ENCODE measurements at places on chromosomes 3 and 15.

- no peak for DNase-seq
Measured at GRCh38 chr3:153722157-153722556, 399.0 kb upstream of the ARHGEF26 start.

- DNase-seq: peak; percentile 54
Measured at GRCh38 chr15:92914768-92915221, 14.7 kb downstream of the CHD2 start.

DNA sequence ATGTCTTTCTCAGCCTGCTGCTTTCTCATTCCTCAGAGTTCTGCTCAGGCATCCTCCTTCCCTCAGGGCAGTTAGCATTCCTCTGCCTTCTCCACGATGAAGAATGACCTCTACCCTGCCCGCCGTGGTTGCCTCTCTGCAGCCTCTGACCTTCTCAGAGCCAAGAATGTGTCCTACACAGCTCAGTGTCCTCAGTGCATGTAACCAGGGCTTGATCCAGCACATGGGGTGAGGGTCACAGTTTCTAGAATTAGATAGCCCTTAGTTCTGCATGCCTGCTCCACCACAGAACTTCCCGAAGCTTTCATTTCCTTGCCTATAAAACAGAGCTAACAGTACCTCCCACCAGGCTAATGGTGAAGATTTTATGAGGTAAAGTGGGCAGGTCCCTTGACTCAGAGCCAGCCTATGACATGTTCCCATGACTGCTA lies 182.1 kb downstream of the CLSTN2 start:
- no peak for DNase-seq

DNA sequence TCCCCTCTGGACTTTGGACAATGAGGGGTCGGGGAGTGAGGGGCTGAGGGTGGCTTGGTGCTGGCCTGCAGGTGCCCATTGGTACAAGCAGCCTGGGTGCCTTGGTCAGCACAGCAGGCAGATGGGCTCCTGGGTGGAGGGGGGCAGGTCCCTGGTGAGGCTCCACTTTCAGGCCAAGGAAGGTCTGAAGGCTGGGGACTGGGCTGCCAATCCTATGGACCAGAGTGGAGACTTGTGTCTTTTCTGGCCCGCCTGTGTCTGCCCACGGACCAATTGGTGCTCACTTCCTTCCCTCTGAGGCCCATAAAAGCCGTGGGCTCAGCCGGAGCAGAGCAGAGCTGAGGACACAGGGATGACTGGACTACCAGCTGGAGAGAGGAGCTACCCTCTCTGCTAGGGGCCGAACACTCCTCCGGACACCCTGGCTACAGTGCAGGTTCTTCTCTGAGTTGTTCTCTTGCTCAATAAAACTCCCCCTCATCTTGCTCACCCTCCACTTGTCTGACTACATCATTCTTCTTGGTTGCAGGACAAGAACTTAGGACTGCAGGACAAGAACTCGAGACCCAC lies 31.9 kb upstream of the IREB2 start:
- no peak for DNase-seq

- DNase-seq: peak; percentile 54
Measured at GRCh38 chr3:195921334-195921791, 13.0 kb upstream of the TNK2 start.

DNA sequence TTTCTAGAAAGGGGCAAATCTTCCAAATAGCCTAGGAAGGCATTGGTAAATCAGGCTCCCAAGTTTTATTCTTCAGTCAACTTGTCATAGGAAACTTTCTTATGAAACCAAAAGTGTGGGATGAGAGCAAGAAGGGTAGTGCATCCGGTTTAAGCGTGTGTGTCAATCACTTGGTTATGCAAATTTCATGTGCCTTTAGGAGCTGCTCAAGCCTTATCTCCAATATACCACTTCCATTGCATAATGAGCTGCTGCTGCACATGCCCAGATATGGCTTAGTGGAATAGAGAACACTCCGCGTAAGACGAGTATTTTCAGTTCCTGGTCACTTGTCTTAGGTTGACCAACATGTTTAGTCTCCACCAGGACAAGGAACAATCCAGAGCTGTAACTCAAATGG lies 242.1 kb downstream of the CBLB start:
- no peak for DNase-seq

GRCh38 chr15:75022783-75023180 lies 608 bp upstream of the PPCDC start:
- no peak for DNase-seq

DNA sequence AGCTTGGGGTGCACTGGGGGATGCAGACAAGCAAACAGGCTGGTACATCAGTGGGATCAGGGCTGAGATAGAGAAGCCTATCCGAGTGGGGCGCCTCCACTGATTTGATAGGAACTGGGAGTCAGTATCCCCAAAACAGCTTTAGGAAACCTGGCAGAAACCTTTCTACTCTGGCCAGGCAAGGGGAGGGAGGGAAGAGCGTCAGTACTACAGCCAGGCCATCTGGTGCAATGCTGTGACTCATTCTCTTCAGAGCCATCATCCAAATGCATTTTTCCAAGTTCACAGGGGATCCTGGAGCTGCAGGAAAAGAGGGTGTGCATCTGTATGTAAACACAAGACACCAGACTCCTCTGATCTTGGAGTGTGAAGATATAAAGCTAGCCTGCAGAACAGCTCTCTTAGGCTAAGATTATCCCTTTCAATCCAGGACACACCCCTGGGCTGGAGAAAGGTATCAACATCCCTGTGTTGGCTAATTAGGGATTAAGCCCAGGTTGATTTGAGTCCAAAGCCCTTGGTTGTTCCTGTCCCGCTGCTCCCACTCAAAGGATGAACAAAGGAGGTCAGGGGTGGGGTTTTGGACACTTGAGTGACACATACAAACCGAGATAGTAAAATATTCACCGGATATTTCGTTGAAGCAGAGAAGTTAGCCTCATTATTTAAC lies 9.3 kb downstream of the GALNT15 start:
- DNase-seq: peak; percentile 60

DNA sequence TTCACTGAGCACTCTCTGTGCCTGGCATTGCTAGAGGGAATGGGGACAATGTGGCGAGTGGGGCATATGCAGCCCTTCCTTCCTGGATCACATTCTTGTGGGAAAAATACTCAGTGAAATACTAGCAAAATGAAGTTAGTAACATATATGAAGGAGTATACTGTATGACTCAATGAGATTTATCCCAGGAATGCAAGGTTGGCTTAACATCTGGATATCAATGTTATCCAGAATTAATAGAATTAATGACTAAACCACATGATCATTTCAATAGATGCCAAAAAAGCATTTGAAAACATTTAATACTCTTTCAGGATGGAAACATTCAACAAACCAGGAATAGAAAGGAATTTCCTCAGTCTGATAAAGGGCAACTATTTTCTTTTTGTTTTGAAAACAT lies 27.5 kb downstream of the AMOTL2 start:
- no peak for DNase-seq

DNA sequence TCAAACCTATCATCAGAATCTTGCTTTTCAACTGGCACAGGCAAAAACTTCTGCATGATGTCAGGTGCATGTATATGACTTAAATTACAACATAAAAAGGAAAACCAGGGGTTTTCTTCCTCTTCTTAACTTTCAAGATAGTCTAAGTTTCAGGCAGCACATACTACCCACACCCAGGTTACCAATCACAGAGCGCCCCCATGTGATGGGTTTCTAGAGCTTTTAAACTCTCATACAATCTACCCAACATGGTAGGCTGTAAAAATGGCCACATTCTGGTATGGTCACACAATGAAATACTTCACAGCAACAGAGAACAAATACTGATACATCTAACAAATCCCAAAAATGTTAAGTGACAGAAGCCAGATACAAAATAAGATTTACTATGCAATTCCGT lies 7.4 kb downstream of the MESD start:
- DNase-seq: no peak

DNA sequence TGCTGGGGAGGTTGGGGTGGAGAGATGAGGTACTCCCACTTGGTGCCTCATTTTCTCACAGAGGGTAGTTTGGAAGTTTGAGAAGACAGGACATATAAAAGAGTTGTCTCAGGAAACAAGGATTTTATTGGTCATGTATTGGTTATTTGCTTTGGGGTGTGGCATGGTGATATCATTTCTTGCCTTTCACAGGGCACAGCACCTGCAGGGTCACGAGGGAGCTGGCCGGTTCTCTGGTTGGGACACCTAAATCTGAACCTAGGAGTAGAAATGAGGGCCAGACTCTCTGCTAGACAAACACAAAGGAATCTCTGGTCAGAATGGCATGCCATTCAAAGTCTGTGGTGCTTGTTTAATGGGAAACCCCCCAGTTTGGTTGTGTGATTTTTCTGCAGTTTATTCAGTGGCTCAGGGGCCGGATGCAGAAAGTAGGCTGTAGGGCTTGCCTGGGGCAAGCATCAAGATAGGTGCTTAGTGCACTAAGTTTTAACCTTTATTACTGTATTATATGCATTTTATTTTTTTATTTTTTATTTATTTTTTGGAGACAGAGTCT lies 237.7 kb upstream of the EIF1B start:
- no peak for DNase-seq

DNA sequence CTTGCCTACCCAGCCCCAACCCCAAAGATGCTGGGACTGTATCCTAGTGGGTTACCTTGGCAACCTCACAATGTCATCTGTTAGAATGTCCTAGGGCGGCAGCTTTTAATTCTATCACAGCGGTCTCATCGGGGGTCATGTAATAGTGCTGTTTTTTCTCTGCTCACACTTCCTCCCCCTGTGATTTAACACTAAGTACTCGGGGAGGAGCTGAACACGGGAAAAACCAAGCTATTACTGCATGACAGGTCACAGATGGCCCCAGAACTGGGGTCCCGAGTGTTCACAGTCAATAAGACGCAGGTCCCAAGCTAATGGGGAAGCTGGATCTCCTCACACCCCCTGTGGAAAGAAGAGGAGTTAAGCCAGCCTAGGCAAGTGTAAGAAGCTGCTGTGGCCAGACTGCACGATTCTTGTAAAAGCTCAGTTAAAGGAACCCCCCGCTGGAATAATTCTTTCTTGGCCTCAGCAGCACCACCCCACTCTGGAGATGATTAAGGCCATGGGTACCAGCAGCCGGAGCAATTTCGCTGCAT lies 2.5 kb upstream of the RFTN1 start:
- no peak for DNase-seq

- no peak for DNase-seq
Measured at GRCh38 chr3:25678581-25678980, 13.9 kb upstream of the TOP2B start.

DNA sequence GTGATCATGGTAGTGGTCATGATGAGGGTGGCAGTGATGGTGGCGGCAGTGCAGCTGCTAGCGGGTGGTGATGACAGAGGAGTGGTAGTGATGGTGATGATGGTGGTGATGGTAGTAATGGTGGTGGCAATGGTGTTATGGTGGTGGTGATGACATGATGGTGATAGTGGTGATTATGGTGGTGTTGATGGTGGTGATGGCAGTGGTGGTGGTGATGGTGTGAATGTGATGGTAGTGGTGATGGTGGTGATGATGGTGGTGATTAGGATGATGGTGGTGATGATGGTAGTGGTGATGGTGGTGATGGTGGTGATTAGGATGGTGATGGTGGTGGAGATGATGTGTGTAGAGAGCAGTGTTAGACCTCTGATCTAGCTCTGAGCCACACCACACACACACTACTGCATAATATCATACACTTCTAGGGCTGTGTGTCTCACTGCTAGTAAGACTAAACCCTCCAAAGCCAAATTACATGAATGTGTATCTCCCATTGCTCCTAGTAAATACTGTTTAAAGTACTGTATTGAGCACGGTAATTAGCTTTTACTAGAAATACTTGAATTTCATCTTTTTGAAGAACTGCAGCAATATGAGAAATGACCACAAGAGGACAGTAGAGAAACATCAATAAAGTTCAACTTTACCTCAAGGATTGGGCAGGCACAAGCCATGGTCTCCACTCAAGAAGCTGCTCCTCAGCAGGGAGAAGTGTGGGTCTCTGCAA lies 28.8 kb downstream of the TMED3 start:
- DNase-seq: peak; percentile 49

GRCh38 chr3:4722103-4722502 lies 229.0 kb downstream of the ITPR1 start:
- DNase-seq: peak; percentile 85

- DNase-seq: no peak
Measured at GRCh38 chr15:31156808-31157207, 55.3 kb upstream of the TRPM1 start.

GRCh38 chr15:69815793-69816192 lies 281.9 kb downstream of the TLE3 start:
- no peak for DNase-seq

DNA sequence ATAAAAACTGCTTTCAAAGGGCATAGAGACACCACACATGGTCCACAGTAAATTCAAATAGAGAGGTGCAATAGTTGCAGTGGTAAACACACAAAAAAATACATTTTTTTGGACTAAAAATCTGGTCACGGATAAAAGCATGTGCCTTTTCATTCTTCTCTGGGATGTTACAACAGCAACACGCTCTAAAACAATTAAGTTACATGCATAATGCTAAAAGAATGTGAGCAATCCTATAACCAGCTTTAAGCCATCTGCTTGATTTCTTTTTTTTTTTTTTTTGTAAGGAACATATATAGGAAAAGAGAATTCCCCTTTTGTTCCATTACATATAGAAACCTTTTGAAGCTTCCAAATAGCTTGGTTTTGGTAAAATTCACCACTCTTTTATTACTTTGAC lies 20.0 kb downstream of the WNT5A start:
- DNase-seq: peak; percentile 18

GRCh38 chr3:126488886-126489569 lies 13.3 kb upstream of the ZXDC start:
- no peak for DNase-seq

DNA sequence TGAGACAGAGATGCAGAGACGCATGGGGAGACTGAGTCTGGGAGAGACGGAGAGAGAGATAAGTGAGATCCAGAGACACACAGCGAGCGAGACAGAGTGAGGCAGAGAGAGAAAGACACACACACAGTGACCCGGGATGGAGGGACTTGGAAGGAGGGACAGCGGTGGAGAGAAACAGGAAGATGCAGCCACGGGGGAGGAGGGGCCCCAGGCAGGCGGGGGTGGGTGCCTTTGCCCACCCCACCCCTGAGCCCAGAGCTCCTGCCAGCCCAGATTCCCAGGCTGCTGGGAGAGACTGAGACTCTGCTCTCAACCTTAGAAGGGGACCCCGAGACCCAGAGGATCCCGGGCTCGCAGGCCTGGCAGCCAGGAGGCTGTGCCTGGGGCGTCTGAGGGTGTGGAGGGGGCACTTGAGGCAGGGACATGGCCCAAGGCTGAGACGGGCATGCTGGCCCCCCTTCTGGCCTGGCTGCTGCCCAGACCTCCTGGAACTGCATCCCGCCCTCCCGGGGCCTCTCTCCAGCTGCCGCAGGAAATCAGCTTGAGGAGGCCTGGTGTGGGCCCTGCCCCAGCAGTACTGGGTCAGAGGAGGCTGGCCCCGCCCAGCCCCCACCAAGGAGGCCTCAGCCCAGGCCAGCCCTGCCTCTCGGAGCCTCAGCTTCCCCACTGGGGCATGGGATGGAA lies 18.1 kb downstream of the H1-8 start:
- DNase-seq: no peak
